ENCODE measurements at places on chromosomes 3 and 15. TPM values are rescaled to one million over a fixed set of nuclear protein-coding genes. Genes with fewer than 3 reads are reported as not detected.

DNA sequence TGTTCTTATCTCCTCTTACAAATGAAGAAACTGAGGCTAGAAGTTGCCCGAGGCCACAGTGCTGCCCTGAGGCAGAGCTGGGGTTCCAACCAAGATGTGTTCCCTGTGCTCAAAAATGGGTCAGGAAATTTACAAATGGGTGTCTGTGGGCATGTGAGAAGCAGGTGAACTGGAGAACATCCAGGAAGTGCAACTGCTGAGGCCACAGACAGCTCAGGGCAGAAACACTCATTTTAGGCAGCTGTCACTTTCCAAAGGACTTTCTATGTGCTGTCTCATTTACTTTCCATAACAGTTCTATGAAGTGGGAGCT lies 47.2 kb upstream of the ATP2B2 start:
- DNase-seq, result no peak

DNA sequence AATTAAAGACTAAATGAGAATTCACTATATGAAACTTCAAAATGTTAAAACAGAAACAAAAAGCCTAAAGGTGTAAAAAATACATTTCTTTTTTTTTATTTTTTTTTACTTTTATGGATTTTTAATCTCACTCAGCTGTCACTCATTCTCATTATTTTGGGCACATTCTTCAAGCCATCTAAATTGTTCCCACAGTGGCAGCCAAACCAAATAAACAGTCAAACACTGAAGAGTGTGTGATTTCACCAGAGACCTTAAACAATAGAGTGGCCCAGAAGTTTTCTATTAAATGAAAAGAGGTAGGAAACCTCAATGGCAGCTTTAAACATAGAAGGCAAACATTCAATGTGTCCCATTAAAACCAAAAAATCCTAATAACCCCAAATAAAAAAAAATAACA lies 616.1 kb downstream of the OTOL1 start:
- DNase-seq, result no peak

The FAM3D gene
- total RNA-seq, result not detected

The SLC12A1 gene
- total RNA-seq, result not detected

The ADCY5 gene
- 16.8 TPM for total RNA-seq

The ACOX2 gene
- total RNA-seq, result 31.0 TPM

The SV2B gene
- total RNA-seq, result 19.1 TPM
